Activated T-cell treated with anti-CD3 and anti-CD28 coated beads, Interleukin-2, amount 50 U/mL, for 72 hours (primary cell): ENCODE measurements at places on chromosomes 13 and 19.

DNA sequence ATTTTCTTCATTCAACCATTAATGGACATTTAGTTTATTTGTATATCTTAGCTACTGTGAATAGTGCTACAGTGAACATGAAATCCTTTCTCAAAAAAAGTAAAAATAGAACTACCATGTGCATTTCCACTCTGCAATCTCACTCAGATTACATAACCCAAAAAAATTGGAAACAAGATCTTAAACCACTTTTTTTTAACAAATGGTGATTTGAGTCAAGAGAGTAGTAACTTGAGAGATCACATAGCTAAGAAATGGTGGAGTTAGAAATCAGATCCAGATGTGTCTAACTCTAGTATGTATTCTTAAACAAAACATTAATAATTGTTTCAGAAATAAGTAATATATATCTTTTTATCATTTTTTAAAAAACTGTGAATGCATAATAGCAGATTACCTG is 318.3 kb upstream of the SGCG start:
- no peak for DNase-seq

- peak; percentile 87 for DNase-seq
These were observed 5.8 kb downstream of the FTL start for GRCh38 chr19:48970923-48971395.

DNA sequence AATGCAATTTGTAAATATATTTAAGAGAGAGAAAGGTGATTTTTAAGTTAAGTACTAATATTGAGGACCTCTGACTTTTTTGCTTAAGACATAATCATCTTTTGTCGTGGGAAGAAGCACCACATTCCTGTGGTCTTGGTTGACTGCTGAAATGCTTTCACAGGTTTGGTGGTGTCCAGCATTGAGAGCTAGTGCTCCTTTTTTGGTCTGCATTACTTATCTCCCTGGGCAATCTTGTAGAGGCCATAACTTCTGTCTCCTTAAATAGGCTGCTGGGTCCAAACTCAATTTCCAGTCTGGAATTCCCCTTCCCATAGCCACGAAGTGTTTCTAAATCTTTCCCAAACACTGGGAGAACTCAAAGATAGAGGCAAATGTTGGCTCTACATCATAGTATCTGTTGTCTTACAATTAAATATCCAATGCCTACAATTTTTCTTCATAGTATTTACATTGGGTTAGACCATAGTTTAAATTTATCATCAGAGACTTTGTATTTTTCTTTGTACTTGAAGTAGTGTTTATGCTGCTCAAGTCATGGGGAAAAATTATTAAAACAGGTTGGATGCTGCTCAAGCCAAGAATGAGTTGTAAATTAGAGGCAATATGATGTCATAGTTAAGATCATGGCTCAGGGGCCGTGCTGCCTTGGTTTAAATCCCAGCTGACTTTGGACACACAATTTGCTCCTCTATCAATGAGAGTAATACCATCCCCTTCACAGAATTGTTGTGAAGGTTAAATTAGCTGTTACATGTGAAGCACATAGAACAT is 105.6 kb downstream of the POSTN start:
- no peak for DNase-seq

GRCh38 chr19:22832031-22832762 is at the start of gene ZNF723:
Gene ZNF723 (plus strand): TSS chr19:22832291. CDS start chr19:22832380, 89 bp downstream.
- DNase-seq = no peak

GRCh38 chr13:63909726-63910375 is 2494.2 kb upstream of the PCDH20 start:
- no peak for DNase-seq

DNA sequence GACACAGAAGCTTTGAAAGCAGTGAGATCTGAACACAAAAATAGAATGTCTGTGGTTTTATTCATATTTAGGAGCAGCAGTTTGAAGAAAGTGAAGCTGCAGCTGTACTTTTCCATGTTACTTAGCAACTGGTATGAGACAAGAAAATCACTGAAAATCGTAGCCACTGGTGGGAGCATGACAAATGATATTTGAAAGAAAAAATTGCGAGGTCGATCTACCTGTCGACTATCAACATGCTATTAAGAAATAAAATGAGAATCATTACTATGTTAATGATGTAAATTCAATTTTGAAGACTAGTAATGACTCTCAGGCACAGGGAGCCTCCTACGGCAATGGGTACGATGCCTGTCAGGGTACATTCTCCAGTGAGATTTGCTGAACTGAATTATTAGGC is 436.4 kb downstream of the SLITRK5 start:
- no peak for DNase-seq

GRCh38 chr13:45207319-45207718 is 6.5 kb upstream of the KCTD4 start:
- no peak for DNase-seq

GRCh38 chr13:79185580-79185979 is 220.5 kb downstream of the RBM26 start:
- DNase-seq = no peak
